ENCODE measurements at places on chromosomes 11 and 22.

GRCh38 chr11:132050577-132051165, 680.3 kb downstream of the NTM start:
- DNase-seq = peak; percentile 31

DNA sequence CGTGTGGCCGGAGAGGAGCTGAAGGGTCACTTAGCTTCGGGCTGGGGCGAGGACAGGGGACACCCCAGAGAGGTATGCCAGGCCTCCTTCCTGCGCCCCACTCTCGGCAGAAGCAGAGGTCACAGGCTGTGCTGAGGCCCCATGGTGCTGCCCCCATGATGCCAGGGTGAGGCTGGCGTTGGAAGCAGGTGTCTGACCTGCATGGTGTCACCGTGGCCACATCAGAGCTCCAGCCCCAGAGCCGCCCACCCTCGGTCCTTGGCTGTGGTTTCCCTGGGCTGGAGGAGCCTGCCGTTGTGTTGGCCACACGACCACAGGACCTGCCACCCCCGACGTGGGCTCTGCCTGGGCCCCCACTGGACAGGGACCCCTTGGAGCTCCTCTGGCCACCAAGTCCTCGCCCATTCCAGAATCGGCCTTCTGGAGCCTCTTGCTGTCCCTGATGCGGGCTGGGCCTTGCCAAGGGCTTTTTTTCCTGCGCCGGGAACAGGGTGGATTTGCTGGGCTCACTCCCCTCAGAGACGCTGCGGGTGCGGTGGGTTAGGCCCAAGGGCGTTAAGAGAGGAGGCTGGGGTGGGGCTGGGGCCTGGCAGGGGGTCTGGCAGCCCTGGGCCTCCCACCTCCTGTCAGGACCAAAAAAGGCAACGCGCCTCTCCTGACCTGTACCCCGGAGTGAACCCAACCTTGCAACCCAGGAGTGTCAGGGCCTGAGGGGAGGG, 8.2 kb upstream of the TSSC4 start:
- DNase-seq = no peak

GRCh38 chr11:71266114-71266833, 13.9 kb upstream of the SHANK2 start:
- no peak for DNase-seq

DNA sequence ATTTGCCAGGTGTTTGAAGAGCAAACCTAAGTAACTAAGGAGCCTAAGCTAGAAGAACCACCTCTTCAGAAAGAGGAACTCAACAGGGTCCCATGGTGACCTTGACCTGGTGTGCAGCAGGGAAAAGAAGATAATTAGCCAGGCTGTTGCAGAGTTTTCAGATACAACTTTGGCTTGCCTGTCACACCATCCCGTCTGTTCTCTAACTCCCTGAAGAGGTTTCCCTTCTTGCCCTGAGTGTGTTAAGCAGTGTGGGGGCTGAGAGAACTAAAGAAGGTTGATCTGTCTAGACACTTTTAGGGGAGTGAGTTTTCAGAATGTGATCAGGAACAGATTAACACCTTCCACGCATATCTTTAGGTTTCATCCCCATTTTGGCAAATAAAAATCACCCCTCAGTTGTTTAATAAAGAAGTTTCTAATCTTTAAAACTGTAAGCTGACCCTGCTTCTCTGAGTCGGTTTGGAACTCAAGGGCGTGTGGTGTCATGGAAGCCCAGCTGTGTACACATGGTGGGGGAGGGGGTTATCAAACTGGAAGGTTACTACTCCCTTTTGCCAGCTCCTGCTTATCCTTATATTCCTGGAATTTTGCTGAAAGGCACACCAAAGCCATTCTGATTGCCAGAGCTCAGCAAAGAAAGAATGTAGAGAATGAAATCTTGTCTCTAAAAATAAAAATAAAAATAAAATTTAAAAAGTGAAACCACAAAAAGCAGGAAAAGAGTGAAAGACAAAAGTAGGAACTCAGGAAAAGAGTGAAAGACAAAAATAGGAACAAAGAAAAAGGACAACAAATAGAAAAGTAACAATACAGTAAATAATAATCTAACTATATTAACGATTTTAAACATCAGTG, 70.2 kb downstream of the DBX1 start:
- DNase-seq = peak; percentile 61

DNA sequence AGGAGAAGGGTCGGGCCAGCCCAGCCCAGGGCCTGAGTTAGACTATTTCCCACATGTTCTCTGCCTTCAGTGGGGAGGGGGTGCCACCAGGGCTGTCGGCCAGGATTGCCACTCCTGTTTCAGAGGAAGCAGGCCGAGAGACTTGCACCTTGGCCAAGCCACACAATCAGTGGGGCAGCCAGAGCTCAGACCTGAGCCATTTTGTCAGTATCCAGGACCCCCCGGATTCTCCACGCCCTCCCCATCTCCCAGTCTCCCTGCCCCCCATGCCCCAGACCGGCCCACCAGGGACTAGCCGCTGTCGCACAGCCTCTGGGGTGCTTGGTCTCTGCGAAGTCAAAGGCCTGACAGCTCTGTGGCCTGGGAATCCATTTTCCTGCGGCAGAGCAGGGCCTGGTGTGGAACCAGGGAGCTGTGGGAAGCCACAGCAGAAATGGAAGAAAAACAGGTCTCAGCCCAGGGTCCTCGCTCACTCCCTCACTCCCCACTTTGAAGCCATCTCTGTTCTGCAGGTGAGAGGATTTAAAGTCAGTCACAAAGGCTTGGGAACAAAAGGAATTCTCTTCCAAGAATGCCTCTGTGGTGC, 25.5 kb upstream of the MGAT3 start:
- no peak for DNase-seq

GRCh38 chr11:119634301-119634700, 94.7 kb downstream of the NECTIN1 start:
- DNase-seq = no peak

DNA sequence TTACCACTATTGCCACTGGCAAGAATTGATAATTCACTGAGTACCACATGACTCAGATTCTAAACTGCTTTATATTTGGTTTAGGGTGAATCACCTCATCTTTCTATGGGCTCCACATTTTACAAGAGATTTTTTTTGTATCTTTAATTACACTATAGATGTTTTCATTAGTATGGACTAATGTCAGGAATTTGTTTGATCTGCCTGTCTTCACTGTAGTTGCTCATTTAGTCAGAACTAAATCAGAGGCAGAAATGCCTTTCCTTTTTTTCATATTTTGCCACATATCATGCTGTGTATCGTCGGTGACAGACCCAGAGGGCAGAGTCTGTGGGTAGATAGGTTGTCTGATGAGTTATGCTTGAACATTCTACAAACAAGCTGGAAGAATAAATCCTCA, 524.1 kb downstream of the METTL15 start:
- peak; percentile 21 for DNase-seq

DNA sequence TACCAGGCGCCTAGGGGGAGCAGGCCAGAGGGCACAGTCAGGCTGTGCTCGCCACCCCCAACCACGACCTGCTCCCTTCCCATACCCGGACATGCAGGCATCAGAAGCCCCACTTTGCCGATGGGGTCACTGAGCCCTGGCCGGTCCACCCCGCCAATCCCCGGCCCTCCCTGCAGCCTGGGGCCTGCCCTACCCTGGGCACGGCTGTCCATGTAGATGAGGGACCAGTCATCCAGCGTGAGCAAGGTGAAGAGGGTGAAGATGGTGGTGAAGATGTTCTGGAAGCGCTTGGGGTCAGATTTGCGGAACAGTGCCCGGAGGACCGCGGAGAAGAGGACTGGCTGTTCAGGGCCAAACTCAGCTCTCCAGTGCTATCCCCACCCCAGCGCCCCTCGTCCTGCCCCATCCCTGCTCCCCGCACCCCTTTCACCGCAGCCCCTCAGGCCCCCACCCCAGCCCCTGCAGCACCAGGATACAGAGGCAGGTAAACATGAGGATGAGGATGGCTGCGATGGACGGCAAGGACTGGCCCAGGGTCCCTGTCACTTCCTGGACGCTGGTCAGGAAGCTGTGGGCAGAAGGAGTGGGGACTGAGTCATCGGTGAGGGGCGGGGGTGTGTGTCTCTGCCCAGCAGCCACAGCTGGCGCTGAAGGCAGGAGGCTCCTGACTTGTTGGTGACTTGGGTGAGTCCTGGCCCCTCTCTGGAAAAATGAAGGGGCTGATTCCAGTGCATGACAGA, 5.5 kb downstream of the CATSPER1 start:
- DNase-seq = peak; percentile 45

GRCh38 chr11:98036810-98037209, 983.9 kb upstream of the CNTN5 start:
- DNase-seq = no peak
